AG10803 (cell line): ENCODE measurements at places on chromosomes 7 and 10.

GRCh38 chr10:14215641-14216040, 115.1 kb downstream of the FRMD4A start:
- DNase-seq: no peak

GRCh38 chr7:120227255-120227654, 45.7 kb upstream of the KCND2 start:
- DNase-seq: no peak

DNA sequence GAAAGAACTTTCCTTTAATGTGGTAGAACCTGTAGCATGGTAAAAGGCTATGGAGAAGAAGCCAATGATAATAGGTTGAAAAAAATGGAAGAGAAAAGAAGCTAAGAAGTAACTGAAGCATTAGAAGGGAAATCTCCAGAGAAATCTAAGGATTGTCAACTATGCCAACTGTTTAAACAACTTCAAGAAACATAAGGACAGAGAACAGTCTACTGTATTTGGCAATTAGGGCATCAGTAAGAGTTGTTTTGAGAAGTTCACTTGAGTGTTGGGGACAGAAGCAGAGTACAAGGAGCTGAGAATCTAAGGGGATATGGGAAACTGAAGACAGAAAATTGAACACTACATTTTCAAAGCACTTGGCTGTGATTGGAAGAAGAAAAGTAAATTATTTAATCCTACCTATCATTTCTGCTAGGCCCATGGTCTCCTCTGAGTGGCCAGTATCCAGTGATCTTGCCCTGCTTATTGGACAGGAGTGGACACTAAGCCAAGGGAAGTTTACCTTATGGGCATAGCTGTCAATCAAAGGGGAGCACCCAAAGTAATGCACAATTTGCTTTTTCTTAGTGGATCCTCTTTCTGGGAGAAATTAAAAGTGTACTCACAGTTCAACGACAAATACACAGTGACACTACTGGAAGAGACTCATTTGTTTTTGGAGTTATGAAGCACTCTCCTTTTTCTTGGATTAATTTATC, 56.4 kb upstream of the CCDC71L start:
- DNase-seq: peak; percentile 60

- DNase-seq: no peak
Observed at GRCh38 chr7:959271-959670, 4.8 kb upstream of the ADAP1 start.
